ENCODE measurements at places on chromosomes 13 and 19. TPM values are rescaled to one million over a fixed set of nuclear protein-coding genes. Genes with fewer than 3 reads are reported as not detected.

DNA sequence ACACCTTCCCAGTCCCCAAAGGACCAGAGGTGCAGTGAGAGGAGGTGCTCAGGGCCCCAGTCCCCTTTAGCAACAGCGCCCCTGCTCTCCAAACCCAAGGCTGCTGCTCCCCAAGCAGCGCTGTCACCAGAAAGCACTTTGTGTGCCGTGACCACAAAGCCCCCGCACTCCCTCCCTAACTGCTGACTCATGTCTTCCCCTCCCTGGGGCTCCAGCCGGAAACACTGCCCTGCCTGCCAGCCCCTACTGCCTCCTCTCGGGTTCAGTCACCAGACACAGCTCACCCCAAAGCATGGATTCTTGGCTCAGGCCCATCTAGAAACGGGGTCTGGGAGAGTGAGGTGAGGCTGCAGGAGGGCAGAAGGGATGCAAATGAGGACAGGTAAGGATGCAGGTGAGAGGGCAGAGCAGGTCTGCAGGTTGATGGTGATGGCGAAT is 4.9 kb upstream of the TNFSF14 start:
- DNase-seq: no peak

DNA sequence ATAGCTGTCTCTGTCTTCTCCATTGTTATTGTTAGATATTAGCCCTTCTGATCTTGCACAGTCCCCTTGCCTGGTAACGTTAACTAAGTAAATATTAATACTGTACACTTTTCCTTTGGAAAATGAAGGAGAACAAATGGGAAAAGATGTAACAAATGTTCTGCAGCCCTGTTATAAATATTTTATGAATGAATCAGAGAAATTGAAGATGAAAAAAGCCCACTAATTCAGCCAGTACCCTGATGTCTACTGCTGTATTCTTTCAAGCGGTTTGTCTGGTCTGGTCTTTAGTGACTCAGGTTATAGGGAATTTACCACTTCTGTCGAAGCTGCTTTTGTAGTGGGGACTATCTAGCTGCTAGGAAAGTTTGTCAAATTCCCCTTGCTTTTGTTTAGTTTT is 121.0 kb downstream of the COG6 start:
- DNase-seq: no peak

DNA sequence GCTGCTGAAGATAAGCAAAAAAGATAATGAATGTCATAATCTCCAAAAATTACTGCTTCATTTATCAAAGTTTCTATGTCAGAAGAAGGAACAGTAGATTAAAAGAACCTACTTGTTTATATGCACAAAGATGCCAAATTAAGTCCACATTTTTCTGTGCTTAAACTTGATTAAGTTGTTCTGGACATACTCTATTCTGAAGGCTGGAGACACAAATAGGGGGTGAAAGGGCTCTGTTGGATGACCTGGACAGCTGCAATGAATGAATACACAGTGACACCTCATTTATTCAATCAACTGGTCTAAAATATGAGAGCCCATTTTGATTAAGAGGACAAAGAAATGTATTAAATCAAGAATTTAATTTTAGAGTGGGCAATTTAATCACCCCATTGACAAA is 276.3 kb upstream of the PCDH9 start:
- no peak for DNase-seq

- no peak for DNase-seq
These were observed 11.9 kb downstream of the TMEM255B start for GRCh38 chr13:113770937-113771336.

- DNase-seq: no peak
These were observed 708 bp upstream of the ESD start for GRCh38 chr13:46797501-46798237.

GRCh38 chr19:15962319-15962718 is 13.5 kb downstream of the OR10H4 start:
- no peak for DNase-seq

DNA sequence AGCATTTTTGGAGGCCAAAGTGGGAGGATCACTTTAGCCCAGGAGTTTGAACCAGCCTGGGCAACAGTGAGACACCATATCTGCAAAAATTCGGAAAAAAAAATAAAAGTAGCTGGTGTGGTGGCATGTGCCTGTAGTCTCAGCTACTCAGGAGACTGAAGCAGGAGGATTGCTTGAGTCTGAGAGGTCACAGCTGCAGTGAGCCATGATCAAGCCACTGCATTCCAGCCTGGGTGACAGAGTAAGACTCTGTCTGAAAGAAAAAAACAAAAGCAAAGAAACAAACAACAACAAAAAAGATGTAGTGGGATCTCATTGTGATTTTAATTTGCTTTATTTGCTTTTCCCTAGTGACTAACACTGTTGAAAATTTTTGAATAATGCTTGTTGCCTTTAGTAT is 394.7 kb upstream of the KLHL1 start:
- DNase-seq: no peak

- DNase-seq: no peak
These were observed 7.2 kb downstream of the PALM3 start for GRCh38 chr19:14054721-14055120.

DNA sequence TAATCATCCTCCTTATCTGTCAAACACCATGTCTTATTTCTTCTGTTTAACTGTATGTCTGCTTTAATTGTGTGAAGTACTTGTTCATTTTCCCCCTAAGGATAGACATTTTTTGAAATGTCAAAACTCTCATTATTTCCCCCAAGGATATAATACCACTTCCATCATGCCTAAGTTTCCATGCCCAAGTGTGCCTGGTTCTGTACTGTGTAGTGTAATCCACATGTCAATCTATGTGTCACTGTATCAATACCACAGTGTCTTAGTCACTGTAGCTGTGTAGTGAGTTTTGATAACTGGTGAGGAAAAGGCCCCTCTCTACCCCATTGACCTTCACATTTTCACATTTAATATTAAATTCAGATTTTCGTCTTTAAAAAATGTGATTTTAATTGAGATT is 1265.5 kb downstream of the PCDH9 start:
- no peak for DNase-seq

- no peak for DNase-seq
These were observed 223.0 kb downstream of the DNAJC15 start for GRCh38 chr13:43246382-43246781.

DNA sequence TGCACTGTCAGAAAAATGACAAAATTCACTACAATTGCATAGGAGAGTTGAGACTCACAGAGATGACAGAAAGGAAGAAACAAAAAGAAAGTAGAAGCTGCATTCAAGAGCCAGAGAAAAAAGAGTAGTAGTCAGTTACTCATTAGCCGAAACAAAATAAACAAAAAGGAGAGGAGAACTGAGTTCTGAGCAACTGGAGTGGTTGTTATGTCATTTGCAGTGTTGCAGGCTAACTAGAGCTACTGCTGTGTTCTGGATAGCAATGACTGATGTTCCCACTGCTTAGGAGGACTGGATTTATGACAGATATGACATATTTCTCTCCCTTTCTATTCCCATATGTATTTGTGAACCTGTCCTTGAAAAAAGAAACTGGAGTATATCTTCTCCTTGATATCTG is 482.6 kb downstream of the RFC3 start:
- no peak for DNase-seq

- DNase-seq: no peak
These were observed 21.0 kb upstream of the DPP9 start for GRCh38 chr19:4744451-4745174.

- DNase-seq: no peak
These were observed 5.0 kb downstream of the PBX4 start for GRCh38 chr19:19613506-19613905.

- no peak for DNase-seq
These were observed 12.9 kb downstream of the CYTH2 start for GRCh38 chr19:48481846-48482639.

GRCh38 chr19:11286312-11286974 is 9.5 kb upstream of the TSPAN16 start:
- DNase-seq: no peak

DNA sequence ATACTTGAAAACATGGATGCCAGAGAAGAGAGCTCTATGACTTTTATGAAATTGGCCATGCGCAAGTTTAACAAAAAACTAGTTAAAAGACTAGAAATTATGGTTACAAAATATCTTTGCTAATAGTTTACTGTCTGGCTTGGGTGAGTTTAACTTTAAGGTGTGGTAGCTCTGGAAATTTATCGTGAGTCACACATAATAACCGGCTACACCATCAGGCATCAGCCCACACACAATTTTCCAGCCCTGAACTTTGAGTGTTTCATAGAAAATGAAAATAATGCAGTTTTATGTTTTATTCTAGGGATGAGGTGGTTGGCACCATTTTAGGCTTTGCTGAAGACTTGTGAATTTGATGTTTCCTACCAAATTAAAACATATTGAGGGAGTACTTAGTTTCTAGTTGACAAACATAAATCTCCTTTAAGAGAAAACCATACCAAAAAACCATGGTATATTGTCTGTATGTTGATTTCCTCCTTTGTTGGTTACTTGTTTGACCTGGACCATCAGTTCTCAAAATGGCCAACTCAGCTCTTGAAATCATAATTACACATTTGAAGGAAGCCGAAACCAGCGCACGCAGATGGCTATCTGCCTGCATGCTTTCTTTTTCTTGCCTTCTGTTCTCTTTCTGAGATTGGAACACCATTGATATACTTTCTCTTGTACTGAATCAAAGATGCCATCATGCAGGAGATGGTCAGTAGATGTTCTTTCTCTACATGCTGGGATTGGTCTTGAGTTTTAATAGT is 125.1 kb downstream of the AKAP11 start:
- DNase-seq: no peak

GRCh38 chr19:1653300-1653628 is 849 bp upstream of the TCF3 start:
- no peak for DNase-seq

GRCh38 chr13:102680842-102681740 is 13.8 kb downstream of the METTL21C start:
- DNase-seq: no peak

- no peak for DNase-seq
These were observed 37.6 kb downstream of the GRIK5 start for GRCh38 chr19:42032431-42032830.

- DNase-seq: no peak
These were observed 15.3 kb downstream of the ATP7B start for GRCh38 chr13:51995677-51996551.

NLRP4 gene
- not detected for polyA plus RNA-seq

MBD3L1 gene
- not detected for polyA plus RNA-seq

FOXA3 gene
- polyA plus RNA-seq: 0.60 TPM

IGFL4 gene
- polyA plus RNA-seq: 0.87 TPM

SLITRK5 gene
- polyA plus RNA-seq: 1.7 TPM

CD79A gene
- 0.79 TPM for polyA plus RNA-seq

LILRA1 gene
- polyA plus RNA-seq: 0.32 TPM
